Stimulated activated CD8-positive, alpha-beta memory T cell treated with anti-CD3 and anti-CD28 coated beads, Interleukin-12 subunit alpha, Interleukin-12 subunit beta, amount 100 ng/mL, for 1 hour (primary cell): ENCODE measurements at places on chromosomes 12 and 14.

GRCh38 chr12:32754111-32754510 is 1.6 kb downstream of the YARS2 start:
- DNase-seq = no peak

DNA sequence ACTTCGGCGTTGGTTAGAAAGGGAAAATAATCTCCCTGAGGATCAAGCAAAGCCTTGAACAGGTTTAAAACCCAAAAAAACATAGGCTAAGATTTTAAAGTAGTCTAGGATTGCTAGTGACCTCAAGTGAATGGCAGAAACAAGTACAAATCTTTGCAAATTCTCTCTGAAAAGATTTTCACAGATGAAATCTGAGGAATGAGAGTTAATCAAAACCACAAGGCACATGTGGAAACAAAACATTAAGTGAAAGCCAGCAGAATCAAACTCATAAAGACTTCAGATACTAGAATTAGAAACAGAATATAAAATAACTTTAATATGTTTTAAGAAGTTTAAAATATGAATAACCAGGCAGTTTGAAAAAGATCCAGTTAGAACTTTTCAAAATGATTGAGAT is 52.2 kb upstream of the CFL2 start:
- no peak for DNase-seq

- no peak for DNase-seq
These were observed 117.1 kb downstream of the NAV3 start for GRCh38 chr12:77947746-77948145.

GRCh38 chr12:105855361-105856047 is 283.2 kb downstream of the NUAK1 start:
- DNase-seq = no peak

- no peak for DNase-seq
These were observed 39.1 kb downstream of the FRS2 start for GRCh38 chr12:69509308-69509736.

- DNase-seq = no peak
These were observed 196.4 kb downstream of the RGS6 start for GRCh38 chr14:72128629-72129028.

DNA sequence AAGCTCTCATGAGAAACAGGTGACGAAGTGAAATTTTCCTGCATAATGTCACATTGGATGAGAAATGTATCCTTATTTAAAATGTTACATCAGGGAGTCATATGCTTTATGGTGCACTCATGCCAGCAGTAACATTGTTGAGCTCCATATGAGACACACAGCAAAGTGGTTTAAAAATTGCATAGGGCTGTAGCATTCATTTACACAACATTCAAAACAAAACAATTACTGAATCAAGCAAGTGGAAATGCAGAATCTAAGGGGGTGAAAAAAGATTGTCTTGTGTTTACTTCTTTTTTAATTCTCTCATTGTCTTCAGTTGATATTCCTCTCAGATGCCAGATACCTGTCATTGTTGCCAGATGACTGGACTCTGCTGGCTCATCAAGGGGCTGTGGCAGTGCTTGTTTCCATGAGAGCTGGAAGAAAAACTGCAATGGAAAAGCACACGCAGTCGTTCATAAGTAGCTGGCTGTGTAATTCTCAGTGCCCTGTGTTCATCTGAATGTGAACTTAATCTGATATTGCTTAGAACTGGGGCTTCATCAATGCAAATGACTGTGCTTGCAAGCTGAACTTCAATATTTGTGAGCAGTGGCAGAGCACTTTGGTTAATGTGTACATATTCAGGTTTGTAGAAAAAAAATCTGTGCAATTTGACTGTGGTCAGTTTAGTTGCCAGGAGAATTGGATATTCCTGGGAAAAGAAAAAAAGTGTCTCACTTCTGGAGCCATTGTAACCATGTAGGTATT is 305.6 kb downstream of the RAD51B start:
- DNase-seq = no peak

- DNase-seq = no peak
These were observed 4.8 kb downstream of the ABHD4 start for GRCh38 chr14:22602862-22603261.

GRCh38 chr12:14454098-14454907 is 88.8 kb downstream of the ATF7IP start:
- DNase-seq = no peak

GRCh38 chr14:63573581-63573980 is 30.4 kb upstream of the PPP2R5E start:
- DNase-seq = no peak

DNA sequence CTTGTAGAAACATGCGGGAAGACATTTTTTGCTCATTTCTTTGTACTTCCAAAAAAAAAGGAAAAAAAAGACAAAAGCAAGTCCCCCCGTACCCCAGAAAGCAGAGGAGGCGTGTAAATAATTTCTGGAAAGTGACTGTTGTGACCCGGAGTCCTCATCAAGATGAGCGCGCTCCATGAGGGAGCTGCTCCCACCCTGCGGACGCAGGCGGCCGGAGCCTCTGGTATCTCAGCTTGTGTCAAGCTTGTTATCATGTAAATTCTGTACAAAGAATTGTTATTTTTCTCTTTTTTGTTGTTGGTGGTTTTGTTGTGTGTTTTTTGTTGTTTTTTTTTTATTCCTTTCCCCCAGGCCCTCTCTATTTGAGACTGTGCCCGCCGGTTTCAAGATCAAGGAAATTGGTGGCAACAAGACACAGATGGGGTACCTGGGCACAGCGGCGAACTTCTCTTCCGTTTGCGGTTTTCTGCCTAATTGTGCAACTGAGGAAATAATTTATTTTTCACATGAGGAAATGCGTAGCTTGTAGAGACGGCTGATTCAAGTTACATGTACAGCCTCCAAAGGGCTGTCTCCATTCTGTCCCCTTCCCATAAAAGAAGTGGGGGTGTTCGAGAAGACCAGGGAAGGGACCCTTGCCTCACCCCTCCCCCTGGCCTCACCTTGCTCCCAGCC is 27.0 kb downstream of the HPD start:
- DNase-seq = no peak

DNA sequence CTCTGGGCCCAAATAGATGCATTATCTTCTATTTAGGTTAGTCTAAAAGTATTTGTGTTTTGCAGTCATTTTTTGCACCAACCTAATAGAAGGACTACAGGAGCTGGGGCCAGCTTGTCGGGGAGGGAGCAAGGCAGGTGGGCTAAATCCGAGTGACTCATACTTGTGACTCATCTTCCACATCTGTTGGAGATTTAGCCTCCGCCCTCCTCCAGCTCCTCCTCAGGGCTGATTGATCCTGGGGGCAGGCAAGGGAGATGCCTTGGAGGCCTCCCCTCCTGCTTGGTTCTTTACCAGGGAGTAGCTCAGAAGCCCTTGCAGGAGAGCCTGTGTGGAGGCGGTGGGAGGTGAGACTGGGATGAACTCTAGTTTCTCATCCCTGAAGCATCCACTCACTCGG is 27.9 kb downstream of the RHOF start:
- DNase-seq = no peak

DNA sequence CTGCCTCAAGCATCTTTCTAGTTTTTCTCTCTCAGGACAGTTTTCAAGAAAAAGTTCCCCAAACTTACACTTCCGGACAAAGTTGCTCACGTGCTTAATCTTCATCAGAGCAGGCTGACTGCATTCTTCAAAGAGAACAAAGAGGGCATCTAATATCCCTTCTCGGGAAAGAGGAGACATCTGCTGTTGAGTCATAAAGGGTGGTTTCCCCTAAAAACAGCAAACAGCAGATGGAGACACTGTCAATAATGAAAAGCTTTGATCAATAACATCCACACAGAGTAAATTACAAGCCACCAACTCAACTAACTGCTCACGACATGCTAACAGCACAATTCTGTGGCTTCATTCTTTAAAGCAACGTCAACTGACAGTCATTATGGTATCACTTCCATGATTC is 8.1 kb downstream of the CIT start:
- no peak for DNase-seq

DNA sequence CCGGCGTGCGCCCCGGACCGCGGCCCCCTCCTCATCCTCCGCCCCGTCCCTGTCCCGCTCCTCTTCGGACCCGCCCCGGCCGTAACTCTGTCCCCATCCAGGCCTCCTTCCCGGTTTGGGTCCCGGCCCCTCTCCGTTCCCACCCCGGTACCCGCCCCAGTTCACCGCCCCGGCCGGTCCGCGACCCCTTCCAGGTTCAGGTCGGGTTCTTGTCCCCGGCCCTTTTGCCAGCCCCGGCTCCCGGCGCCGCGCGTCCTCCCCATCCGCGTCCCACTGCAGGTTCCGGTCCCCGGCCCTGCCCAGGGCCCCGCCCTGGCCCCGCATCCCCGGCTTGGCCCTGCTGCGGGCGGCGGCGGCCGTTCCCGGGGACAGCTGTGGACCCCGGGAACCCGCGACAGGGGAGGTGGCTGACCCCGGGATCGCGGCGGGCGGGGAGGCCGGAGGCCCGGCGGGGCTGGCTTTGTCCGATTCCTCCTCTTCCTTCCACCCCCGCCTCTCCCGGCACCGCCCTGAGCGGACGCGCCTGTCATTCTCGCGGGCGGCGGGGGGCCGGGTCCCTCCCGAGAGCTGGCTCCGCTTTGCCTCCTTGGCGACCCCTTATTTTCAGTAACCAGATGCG is 601 bp downstream of the KLC1 start:
- DNase-seq = peak; percentile 10
